ENCODE measurements at places on chromosomes 5 and 9. TPM values are rescaled to one million over a fixed set of nuclear protein-coding genes. Genes with fewer than 3 reads are reported as not detected.

Gene LEAP2
- 0.82 TPM for total RNA-seq

Gene SLC4A9
- total RNA-seq, result 0.23 TPM

Gene DNAH5
- total RNA-seq, result 0.80 TPM

Gene SWI5
- 26.8 TPM for total RNA-seq

Gene NTNG2
- total RNA-seq, result 0.38 TPM

Gene HARS1
- 75.0 TPM for total RNA-seq

Gene EGFL7
- total RNA-seq, result 945 TPM

Gene POU5F2
- 0.64 TPM for total RNA-seq

Gene CTNND2
- total RNA-seq, result 3.6 TPM

Gene IL12B
- not detected for total RNA-seq

DNA sequence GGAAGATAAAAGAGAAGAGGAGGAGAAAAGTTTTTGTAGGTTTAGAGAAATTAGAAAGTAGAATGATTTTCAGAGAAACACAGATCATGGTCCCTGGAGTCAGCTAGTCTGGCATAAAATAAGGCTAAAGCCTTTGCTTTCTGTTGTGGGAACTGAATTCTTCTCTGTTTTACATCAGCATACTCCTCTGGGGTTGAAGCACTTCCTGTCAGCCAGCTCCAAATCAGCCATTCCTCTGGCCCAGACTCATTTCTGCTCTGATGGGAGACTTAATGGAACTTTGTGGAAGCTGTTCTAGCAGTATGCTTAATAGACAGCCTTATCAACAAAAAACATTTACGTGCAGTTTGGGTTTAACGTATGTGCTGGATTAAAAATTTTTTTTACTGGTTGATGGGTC lies 143.2 kb downstream of the HMHB1 start:
- no peaks in the 10 kb centered on the region for H3K36me3 ChIP-seq
- H3K27me3 ChIP-seq, result peaks cover 3% of the 10 kb centered on the region
- H3K4me3 ChIP-seq, result no peak overlapping the region

DNA sequence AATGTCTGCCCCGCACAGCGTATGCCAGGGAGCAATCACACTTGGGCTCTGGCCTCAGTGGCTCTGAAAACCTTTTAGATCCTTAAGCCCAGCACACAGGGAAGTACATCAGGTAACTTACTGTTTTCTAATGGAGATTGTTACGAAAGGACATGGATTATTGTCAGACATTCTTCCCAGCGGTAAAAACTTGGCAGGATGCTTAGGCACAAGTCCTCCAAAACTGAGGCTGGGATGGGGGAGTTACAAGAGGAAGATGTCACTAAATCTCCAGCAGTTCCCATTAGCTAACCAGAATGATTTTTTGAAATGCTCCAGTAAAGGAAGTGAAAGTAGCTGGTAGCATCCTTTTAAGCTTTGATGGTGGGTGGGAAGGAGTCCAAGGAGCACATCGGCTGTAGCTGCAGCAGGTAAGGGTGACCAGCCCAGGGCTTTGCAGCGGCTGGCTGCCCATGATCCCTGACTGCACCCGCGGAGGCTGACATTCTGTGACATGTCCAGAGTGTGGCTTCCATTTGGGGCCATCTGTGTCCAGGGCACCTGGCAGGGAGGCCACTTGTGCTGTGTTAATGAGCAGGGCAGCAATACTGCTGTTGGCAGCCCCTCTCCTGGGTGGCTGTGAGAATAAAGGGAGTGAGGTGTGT lies 165.8 kb downstream of the GADD45G start:
- no peak overlapping the region for H3K4me3 ChIP-seq
- no peak for DNase-seq
- no peak overlapping the region for H3K27ac ChIP-seq

DNA sequence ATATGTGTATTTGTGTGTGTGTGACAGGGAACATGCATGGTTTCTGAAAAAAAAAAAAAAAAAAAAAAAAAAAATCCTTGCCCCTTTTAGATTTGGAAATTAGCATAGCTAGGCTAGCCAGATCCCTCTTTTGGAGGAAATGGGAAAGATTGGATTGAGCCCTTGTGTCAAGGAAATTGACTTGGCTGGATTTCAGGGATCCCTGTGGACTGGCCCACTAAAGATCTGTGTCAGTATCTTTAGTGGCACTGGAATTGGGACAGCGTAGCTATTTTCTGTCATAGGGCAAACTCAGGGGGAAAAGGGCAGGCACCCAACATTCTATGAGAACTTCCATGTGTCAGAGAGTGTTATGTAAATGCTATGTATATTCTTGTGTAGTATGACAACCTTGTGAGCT lies 35.4 kb downstream of the SH3GL2 start:
- H3K27me3 ChIP-seq, result no peaks in the 10 kb centered on the region
- H3K4me1 ChIP-seq, result peaks cover 26% of the 10 kb centered on the region
- no peak overlapping the region for H3K27ac ChIP-seq
- no peak for DNase-seq
- no peaks in the 10 kb centered on the region for H3K36me3 ChIP-seq

DNA sequence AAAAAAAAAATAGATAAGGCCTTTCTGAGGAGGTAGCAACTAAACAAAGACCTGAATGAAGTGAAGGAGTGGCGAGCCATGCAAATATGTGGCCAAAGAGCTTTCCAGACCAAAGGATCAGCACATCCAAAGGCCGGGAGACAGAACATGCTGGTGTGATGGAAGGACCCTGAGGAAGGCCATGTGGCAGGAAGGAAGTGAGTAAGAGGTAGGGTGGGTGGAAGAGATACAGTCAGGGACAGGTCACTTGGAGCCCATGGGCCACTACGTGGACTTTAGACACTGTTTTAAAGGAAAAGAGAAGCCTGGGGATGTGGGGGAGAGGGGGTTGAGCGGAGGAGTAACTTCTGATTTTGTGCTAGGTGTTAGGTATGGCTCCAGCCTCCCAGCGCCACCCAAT lies 31.3 kb downstream of the SPRY4 start:
- H3K27me3 ChIP-seq, result peaks cover 12% of the 10 kb centered on the region
- H3K27ac ChIP-seq, result peak overlapping the region; percentile 85
- peaks cover 84% of the 10 kb centered on the region for H3K4me1 ChIP-seq
- DNase-seq, result no peak
- H3K4me3 ChIP-seq, result no peak overlapping the region

DNA sequence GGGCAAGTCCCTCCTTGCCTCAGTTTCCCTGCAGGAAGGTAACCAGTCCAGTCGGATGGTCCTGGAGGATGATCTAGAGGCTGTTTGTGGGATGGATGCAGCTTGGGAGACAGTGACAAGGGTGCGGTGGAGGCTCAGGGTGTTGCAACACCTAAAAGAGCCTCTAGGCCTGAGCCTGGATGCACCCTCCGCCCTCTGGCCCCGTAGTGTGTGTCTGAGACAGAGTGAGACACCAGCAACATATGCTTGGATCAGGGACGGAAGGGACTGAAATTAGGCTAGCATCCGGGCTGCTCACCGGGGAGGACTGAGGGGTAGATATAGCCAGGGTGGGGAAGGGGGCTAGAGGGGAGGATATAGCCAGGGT lies 1.1 kb downstream of the CRAT start:
- no peak for DNase-seq
- H3K4me1 ChIP-seq, result peaks cover 18% of the 10 kb centered on the region
- H3K27me3 ChIP-seq, result peaks cover 13% of the 10 kb centered on the region
- peak overlapping the region; percentile 84 for H3K4me3 ChIP-seq

DNA sequence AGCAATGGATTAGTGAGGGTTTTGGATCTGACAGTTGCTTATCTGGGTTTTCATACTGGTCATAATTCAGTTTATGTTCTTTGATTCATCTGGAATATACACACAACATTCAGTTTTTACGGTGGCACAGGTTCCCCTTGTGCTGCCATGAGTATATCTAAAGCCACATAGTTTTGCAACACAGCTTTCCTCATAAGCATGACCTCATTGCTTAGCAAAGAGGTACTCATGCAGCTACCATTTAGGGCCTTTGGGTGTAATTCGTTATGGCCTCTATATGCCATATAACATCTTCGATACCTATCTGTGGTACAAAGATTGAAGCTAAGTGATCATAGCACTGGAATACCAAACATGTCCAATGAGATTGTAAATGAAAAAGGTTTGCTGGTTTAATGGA lies 2.9 kb upstream of the RBM22 start:
- H3K27me3 ChIP-seq, result no peaks in the 10 kb centered on the region
- no peak overlapping the region for H3K27ac ChIP-seq
- no peak for DNase-seq

DNA sequence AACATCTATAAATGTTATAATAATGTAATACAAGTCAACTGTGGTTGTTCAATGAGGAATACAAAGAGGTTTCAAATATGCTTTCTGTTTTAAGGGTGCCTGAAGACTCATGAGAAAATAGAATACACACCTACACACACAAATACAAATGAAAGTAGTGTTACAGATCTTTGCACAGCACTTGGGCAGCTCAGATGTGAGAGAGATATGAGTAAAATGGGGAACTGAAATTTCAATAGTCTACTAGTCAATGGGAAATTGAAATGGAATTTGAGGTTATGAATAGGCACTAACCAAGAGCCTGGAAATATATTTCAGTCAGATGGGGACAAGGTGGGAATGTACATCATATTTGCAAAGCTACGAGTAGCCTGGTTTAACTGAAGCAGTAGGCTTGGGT lies 96.6 kb downstream of the ISL1 start:
- no peaks in the 10 kb centered on the region for H3K4me1 ChIP-seq
- H3K4me3 ChIP-seq, result no peak overlapping the region
- no peak overlapping the region for H3K27ac ChIP-seq
- no peaks in the 10 kb centered on the region for H3K36me3 ChIP-seq
- DNase-seq, result no peak

DNA sequence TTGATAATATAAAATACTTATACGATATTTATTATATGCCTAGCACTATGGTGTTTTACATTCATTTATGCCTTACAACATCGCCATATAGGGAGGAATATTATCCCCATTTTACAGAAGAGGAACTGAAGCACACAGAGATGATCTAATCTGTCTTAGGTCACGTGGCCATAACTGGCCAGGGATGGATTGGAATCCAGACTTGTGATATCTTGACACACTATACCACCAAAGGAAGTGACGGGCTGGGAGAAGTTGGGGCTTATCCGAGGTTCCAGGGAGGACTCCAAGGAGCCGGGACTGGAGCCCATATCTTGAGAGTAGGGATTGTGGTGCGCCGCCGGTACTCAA lies 129.8 kb downstream of the TMEM174 start:
- peak overlapping the region; percentile 48 for H3K4me3 ChIP-seq
- H3K4me1 ChIP-seq, result peaks cover 16% of the 10 kb centered on the region
- no peaks in the 10 kb centered on the region for H3K36me3 ChIP-seq
- peak overlapping the region; percentile 19 for H3K27ac ChIP-seq
- H3K27me3 ChIP-seq, result peaks cover 52% of the 10 kb centered on the region
- DNase-seq, result no peak

DNA sequence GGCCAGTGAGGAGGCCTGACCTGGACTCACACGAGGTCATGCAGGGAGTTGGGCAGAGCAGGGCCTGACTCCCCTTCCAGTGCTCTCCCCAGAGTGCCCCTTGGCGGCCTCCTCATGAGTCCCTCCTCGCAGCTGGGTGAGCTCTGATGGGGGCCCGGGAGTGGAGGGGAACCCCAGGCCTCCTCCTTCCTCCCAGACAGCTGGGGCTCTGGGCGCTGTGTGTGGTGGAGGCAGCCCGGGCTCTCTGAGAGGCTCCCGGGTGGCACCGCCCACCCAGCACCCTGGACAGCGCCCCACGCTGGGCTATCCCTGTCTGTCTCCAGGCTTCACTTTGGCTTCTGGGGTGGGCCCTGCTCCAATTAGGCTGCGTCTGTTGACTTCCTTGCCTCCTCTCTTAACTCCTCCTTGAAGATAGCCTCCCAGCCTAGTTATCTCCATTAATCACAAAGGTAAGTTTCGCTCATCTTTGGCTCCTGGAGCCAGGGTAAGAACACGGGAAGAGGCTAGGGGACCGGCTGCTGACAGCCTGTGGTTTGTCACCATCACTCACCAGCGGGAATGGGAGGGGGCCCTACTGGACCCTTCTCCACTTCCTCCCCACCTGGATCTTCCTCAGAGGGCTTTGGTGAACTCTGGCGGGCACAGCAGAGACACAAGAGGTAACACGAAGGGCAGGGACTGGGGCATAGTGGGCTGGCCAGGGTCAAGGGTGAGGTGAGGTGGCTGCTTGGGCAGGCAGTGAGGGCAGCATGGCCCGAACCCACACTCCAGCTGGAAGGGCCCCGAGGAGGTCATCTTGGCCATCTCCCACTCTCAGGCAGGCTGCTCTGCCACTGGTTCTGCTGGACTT lies 13.1 kb downstream of the PSD2 start:
- peak; percentile 78 for DNase-seq
- H3K36me3 ChIP-seq, result peaks cover 9% of the 10 kb centered on the region
- H3K27me3 ChIP-seq, result peaks cover 9% of the 10 kb centered on the region
- H3K27ac ChIP-seq, result no peak overlapping the region
- no peaks in the 10 kb centered on the region for H3K4me1 ChIP-seq

- peak overlapping the region; percentile 99 for H3K4me3 ChIP-seq
- H3K27ac ChIP-seq, result no peak overlapping the region
- H3K36me3 ChIP-seq, result peaks cover 7% of the 10 kb centered on the region
Measured at GRCh38 chr5:129904667-129905472, 605 bp downstream of the CHSY3 start.

DNA sequence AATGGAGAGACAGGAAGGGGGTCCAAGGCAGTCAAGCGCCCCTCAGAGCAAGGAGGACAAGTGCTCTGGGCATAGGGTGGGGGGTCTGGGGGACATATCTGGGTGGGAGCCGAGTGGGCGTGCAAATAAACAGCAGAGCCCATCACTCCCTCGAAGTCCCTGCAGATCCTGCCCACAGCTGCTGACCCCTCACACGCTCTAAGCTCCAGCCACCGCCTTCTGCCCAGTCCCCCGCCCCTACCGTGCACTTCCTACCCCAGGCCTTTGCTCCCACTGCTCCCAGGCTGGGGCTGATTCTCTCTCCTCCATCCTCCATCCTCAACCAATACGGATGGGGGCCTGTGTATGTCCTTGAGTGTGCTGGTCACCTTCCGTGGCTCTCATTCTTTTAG lies 16.9 kb upstream of the ALDH1B1 start:
- no peak overlapping the region for H3K4me3 ChIP-seq
- DNase-seq, result no peak
- H3K4me1 ChIP-seq, result no peaks in the 10 kb centered on the region

DNA sequence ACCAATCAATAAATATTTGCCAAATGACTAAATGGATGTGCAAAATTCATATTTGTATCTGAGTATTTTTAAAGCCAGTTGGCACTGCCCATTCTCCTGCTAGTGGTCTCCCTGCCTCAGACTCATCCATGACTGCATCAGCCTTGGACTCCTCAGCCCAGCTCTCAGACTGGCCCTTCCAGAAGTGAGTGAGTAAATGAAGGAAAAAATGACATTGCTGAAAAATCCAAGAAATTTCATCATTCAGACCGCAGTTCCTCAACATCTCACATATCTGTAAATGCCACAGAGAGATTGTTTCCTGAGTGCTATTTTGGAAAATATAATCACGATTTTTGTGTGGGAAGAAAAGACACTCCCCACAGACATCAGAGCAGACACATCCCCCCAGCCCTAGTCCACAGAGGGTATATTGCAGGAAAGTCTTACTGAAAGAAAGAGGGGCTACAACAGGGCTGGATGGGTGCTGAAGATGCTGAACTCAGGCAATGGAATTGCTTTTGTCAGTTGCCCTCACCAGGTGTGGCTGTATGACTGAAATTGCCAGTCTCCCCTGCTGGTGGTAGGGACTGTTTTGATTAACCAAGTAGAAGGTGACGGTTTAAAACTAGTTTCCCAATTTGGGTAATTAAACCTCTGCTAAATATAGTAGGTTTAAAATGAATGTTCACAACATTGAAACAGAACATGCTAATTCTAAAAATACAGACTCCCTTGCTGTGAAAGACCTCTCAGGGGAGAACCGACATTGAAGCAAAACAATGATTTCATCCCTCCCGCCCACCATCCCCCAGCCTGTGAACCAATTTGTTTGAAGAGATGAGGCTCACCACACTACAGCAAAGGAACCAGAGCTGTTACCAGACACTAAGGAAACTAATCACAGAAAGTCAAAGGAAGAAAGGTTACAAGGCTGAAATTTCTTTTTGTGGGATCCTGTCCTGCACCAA lies 158.8 kb downstream of the DEPDC1B start:
- no peak overlapping the region for H3K27ac ChIP-seq
- peaks cover 37% of the 10 kb centered on the region for H3K4me1 ChIP-seq
- peaks cover 2% of the 10 kb centered on the region for H3K27me3 ChIP-seq
- DNase-seq, result no peak
- no peak overlapping the region for H3K4me3 ChIP-seq
